ENCODE measurements at places on chromosomes 12 and 14.

DNA sequence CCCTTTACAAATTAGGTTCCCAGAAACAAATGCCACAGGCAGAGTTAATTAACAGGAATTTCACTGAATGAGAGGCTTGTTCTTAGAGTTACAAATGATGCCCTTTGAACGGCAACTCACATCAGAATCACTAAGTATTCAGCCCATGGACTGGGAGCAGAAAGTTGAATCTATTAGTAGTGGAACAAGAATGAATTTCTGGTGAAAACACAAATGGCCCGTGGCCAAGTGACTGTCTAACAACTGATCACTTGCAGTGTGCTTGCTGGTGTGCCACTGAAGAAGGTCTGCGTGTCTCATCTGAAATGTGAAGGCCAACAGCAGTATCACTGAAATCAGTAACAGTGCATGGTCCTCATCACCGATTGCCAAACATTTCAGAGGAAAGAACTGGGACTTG is 893.4 kb upstream of the TMEM132C start:
- no peak for DNase-seq

GRCh38 chr12:104276273-104277131 is 27.0 kb upstream of the EID3 start:
- DNase-seq, result no peak

- no peak for DNase-seq
Measured at GRCh38 chr14:55671641-55672040, 91.6 kb downstream of the KTN1 start.

GRCh38 chr12:2959505-2960389 is 550 bp downstream of the TEAD4 start:
- no peak for DNase-seq

DNA sequence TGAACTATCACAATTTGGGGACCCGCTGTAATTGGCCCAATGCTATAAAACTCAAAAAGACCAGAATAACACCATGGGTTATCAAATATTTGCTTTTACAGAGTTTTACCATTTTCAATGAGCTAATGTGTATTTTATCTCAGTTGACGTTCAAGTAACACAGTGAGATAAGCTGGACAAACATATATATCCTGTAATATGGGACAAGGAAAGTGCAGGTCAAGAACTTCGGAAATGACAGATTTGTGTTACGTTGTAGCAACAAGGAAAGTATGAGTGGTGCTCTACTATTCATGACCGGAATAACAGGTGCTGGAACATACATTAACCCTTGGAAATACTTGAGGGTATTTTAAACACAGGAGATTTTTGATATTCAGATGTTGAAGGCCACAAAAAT is 566.4 kb upstream of the FLRT2 start:
- no peak for DNase-seq

GRCh38 chr12:132881818-132882217 is 5.6 kb downstream of the CHFR start:
- DNase-seq, result no peak

DNA sequence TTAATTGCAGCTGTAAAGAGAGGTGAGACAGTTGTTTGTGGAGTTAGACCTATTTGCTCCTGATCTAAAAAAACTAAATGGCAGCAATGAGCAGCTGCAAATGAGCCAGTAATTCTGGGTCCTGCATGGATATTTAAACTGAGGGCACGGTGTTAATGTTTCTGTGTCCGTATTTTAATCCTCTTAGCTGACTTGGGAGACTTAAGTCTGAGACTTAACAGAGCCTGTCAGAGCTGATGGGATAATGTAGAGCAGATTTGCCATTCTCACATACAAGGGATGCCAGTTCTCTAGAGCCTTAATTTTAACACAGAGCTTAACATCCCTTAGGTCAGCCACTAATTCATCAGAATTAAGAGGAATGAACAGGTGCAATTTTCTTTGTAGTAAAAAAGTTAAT is 178.6 kb upstream of the PDE3A start:
- no peak for DNase-seq

- no peak for DNase-seq
Measured at GRCh38 chr14:59547310-59547709, 29.3 kb downstream of the CCDC175 start.

DNA sequence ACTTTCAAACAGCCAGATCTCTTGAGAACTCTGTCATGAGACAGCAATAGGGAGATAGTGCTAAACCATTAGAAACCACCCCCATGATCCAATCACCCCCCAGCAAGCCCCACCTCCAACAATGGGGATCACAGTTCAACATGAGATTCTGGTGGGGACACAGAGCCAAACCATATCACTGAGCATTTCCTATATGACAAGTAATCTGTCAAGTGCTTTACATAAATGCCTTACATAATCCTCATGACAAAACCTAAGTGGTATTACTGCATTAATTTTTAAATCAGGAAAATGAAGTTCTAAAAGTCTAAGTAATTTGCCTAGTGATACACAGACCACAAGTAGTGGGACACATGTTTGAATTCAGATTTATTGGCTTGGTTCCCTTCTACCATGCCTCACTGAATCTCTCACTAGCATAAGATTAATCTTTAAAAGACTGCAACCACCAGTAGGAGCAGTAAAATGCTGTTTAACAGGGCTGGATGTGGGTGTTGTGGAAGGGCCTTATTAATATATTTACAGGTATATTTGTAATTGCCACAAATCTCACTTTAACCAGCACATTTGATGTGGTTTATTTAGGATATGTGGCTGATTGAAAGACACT is 323.1 kb upstream of the FBXO33 start:
- no peak for DNase-seq
